Activated CD4-positive, alpha-beta T cell treated with anti-CD3 and anti-CD28 coated beads for 4 hours (primary cell): ENCODE measurements at places on chromosomes 12 and 14.
A peak's percentile ranks its signal among the peaks of the same experiment; 100 is the strongest.

GRCh38 chr12:57756406-57757341 lies 1.8 kb downstream of the MARCHF9 start:
- peak; percentile 71 for DNase-seq

GRCh38 chr12:120830052-120830940 lies 73.9 kb downstream of the SPPL3 start:
- no peak for DNase-seq

DNA sequence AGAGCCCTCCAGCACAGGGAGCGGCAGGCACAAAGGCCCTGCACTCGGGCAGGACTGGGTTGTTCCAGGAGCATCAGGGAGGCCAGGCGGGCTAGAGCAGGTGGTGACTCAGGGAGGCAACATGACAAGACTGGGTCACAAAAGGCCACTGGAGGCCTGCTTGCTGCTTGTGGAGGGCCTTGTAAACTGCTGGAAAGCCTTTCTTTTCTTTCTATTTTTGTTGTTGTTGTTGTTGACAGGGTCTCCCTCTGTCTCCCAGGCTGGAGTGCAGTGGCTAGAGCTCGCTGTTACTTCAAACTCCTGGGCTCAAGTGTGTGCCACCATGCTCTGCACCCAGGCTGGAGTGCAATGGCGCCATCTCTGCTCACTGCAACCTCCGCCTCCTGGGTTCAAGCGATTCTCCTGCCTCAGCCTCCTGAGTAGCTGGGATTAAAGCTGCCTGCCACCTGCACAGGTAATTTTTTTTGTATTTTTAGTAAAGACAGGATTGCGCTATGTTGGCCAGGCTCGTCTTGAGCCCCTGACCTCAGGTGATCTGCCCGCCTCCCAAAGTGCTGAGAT lies 11.8 kb upstream of the RCOR1 start:
- no peak for DNase-seq

DNA sequence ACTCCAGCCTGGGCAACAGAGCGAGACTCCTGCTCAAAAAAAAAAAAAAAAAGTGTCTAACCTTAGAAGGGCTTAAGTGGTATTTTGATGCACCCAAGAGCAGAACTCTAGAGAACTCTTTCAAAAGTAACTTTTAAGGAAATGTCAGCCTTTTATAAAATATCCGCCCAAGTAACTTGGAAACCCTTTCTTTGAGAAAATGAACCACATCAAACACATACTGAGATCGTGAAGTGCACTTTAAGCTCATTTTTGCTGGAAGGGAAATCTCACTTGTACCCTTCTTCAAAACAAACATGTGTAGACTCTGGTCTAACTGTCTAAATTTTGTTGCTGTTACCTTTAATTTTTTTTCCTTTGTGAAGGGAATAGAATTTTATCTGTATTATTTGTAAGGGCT lies 5.5 kb downstream of the C12orf56 start:
- no peak for DNase-seq

DNA sequence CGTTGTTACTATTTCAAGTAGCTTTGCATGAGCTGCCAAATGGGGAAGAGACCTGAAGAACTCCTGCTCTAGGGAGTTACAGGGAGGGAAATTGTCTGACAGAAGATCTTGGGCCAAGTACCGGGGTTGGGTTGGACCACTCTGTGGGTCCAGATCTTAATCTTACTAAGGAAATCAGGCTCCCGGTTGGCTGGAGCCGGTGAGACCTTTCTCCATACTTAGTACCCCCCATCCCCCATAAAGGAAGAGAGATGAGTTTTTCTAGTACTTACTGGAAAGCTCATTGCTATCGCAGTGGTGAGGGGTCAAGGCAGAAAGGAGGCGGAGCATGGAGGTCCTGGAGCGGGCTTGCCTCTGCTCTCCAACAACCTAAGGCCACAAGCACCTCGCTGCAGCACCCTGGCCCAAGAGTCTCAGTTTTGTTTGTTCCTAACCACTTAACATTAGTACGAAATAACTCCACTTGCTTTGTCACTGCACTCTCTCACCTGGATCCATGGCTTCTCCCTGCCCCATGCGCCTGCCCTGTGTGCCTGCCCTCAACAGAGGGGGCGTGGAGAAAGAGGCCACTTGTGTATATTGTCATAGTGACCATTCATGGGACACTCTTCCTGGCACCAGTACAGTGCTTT lies 6.8 kb upstream of the UNC119B start:
- no peak for DNase-seq

GRCh38 chr12:15682826-15683225 lies 106.4 kb downstream of the EPS8 start:
- no peak for DNase-seq

DNA sequence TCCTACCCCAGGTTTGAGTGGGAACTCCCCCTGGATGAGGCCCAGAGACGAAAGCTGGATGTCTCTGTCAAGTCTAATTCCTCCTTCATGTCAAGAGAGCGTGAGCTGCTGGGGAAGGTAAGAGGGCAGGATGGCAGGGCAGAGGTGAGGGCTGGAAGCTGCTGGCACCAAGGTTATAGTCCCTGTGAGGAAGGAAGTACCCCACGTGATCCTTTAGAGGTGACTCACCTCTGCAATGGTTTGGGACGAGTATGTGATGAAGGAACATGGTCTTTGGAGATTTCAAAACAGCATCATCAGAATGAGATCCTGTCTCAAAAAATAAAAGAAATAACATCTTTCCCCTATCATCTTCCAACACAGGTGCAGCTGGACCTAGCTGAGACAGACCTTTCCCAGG lies 9.2 kb upstream of the MYL6B start:
- DNase-seq: no peak

GRCh38 chr12:53056296-53056695 lies 6.4 kb downstream of the TNS2 start:
- DNase-seq: no peak

DNA sequence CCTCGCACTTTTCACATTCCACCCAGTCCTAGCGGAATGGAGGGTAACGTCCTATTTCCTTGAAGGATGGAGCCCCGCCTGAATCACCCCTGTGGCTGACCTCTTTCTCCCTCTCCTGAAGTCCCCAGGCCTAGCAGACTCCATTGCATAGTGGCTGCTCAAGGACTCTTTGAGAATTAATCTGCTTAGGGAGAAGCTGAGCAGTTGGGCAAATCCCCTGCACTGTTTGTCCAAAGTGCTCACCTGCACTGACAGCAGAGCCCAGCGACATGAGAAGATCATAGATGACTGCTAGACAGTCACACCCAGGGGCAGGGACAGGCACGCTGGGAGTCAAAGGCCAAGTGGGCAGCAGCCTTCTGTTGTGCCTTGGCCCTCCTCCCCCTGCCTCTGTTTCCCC lies 37.7 kb upstream of the DICER1 start:
- DNase-seq: no peak

GRCh38 chr12:107590413-107590812 lies 95.2 kb upstream of the PWP1 start:
- no peak for DNase-seq

DNA sequence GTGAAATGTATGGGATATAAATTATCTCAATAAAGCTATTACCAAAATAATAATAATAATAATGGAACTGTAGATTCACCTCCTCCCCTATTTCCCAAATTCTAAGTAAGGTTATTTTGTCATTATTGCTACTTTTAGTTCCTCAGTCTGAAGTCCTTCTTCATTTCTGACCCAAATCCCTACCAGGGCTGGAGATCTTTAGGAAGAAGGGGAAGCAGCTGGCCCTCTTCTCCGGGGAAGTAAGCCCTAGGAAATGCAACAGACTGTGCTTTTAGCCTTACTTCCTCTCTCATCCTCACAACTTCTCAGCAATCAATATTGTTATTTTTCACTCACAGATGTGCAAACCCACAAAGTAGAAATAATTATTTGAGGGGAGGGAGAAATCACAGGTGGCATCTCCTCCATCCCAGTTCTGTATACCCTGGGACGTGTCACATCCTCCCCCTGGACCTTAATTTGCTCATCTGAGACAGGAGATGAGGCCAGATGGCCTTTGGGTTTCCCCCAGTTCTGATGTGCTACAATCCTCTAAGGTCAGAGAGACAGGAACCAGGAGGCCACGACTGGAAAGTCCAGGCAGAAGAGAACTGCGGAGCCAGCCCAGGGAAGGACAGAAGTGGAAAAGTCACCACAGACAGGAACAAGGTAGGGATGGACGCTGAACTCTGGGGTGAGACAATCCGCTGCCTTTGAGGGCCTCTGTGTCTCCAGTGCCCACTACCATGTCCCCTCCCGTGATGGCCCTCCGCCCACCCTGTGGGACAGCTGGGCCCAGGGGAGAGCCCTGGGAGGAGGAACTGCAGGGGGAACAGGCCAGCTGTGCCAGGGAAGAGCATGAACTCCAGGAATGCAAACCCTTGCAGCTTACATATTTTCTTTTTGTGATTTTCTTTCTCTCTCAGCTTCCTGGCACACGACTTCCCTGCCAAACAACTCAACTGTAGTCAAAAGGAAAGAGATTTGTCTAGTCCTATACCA lies 10.6 kb upstream of the TNFRSF1A start:
- DNase-seq: no peak

DNA sequence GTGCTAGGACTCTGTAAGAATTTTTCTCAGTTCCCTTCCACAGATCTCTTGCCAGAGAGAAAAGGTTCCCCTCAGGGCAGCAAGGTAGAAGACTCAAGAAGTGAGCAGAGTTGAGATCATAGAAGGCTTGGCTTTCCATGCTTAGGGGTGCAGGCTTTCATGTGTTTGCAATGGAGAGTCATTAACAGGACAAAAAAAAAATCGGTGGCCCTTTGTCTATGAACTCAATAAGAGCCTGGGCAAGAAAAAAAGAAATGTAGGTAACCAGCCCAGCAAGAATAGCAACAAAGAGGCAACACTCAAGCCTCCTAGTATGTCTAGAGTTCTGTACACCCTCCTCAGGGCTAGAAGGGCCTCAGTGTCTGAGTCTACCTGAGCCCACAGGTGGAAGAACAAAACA lies 23.4 kb upstream of the LRP6 start:
- DNase-seq: no peak

GRCh38 chr14:60905923-60906322 lies 75.0 kb downstream of the TRMT5 start:
- no peak for DNase-seq

DNA sequence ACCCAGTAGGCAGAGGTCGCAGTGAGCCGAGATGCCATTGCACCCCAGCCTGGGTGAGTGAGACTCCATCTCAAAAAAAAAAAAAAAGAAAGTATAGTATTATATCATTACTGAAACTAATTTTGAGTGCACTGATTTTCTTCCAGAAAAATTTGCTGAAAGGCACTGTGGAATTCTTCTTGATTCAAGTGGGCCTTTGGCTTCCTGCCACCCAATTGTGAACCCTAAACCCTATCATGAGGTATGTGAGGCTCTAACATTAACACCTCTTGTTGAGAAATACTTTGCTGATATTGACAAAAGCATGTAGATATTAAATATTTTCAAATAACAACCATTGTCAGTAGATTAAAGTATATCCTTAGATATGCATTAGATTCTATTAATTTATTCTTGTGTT lies 211.2 kb downstream of the LRRK2 start:
- DNase-seq: no peak

DNA sequence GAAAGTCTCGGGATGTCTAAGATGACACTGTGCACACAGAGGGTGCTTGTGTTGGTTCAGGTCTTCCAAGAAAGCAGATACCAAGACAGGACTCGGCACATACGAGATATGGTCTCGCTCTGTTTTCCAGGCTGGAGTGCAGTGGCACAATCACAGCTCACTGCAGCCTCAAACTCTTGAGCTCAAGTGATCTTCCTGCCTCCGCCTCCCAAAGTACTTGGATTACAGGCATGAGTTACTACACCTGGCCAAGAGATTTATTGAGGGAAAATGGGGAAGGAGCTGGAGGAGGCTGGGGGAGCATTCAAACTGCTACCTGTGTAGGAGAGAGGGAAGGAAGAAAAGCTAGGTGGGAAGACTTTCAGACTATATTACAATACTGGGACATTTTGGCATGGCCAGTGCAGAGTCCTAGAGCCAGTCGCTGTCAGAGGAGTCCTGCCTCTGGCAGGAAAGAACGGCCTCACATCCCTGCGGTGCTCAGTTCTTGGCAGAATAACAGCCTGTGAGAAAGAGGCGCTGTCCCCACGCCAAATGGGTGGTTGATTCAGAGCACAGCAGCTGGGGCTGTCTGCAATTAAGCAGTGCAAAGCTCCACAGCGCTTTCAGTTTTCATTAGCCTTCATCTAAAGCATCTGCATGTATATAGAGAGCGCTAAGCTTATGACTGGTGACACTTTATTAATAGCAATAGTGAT lies 18.3 kb downstream of the SLC17A8 start:
- no peak for DNase-seq

DNA sequence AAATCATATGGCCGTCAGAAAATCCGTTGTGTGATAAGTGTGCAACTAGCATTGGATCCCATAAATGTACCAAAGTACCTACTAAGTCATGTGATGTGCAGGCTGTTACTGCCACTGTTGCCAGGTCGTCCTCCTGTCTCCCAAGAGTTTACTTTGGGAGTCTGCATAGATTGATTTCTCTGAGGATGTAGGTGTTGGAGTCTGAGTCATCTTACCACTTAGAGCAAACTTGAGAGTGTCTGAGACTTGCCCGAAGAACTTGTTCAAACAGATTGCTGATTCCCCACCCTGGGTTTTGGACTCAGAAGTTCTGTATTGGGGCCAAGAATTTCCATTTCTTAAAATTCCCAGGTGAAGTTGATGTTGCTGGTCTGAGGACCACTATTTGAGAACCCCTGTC lies 11.4 kb downstream of the TMX1 start:
- DNase-seq: no peak

GRCh38 chr14:105351920-105352851 lies 37.6 kb downstream of the PACS2 start:
- peak; percentile 92 for DNase-seq

DNA sequence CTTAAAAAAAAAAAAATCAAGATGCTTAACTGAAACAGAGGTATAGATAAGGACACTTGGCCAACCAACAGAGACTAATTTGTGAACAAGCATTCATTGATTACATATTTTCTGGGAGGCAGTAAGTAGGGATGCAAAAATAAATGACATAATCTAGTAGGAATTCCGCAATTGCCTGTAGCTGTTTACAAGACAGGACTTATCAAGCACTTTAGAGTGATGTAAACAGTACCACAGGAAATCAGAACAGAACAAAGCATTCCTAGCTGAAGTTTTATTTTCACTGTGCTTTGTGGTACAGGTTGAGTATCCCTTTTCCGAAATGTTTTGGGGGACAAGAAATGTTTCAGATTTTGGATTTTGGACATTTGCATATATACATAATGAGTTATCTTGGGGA lies 68.2 kb upstream of the FGD4 start:
- DNase-seq: no peak

DNA sequence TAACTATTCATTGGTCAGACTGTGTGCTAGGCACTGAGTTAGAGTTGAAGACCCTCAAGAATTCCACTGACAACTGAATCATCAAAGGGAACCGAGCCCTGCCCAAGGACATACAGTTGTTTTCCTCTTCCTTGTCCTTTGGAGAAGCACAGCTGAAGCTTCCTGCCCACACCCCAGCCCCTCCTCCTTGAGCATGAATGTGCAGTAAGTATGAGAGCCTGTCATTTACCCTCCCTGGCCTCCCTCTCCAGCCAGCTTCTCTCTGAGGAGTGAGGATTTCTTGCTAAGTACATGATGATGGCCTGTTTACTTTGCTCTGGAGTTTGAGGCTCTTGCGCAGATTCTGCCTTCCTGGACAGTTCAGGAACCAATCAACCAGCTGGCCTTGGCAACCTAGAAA lies 235.2 kb downstream of the CACNA1C start:
- DNase-seq: no peak

GRCh38 chr12:46959502-46959901 lies 119.9 kb upstream of the PCED1B start:
- no peak for DNase-seq
